SJCRH30 (cell line): ENCODE measurements at places on chromosomes 11 and 22. TPM values are rescaled to one million over a fixed set of nuclear protein-coding genes. Genes with fewer than 3 reads are reported as not detected.
A peak's percentile ranks its signal among the peaks of the same experiment; 100 is the strongest.

Gene DPP3
- 30.1 and 33.4 TPM in 2 replicates for total RNA-seq

Gene KCNK4
- total RNA-seq = not detected in 2 replicates

Gene LMNTD2
- 0.43 and 0.51 TPM in 2 replicates for total RNA-seq

Gene RIC8A
- total RNA-seq = 98.3 and 106 TPM in 2 replicates

Gene UPK3A
- not detected in 2 replicates for total RNA-seq

Gene FGF3
- not detected in 2 replicates for total RNA-seq

Gene FAM180B
- total RNA-seq = 0.16 and 0.43 TPM in 2 replicates

Gene MB
- 4.4 and 6.3 TPM in 2 replicates for total RNA-seq

Gene ANKK1
- total RNA-seq = not detected in 2 replicates

Gene STARD10
- total RNA-seq = 6.0 and 10.3 TPM in 2 replicates

Gene CLMP
- 16.1 and 17.3 TPM in 2 replicates for total RNA-seq

Gene SCGB1D2
- not detected in 2 replicates for total RNA-seq

Gene RBFOX2
- total RNA-seq = 136 and 147 TPM in 2 replicates

Gene SGSM1
- not detected in 2 replicates for total RNA-seq

Gene OR4C12
- total RNA-seq = not detected in 2 replicates

Gene CACNA1I
- 0.02 TPM in 1 of 2 replicates, not detected in the other for total RNA-seq

Gene APOBEC3G
- not detected in 2 replicates for total RNA-seq

GRCh38 chr11:46366661-46367161 is 14.8 kb upstream of the MDK start:
- H3K4me1 ChIP-seq = peaks cover 44% of the 10 kb centered on the region
- no peak for DNase-seq

GRCh38 chr22:21984793-21985192 is 2.2 kb upstream of the TOP3B start:
- H3K4me3 ChIP-seq = no peak overlapping the region
- H3K36me3 ChIP-seq = no peaks in the 10 kb centered on the region
- H3K4me1 ChIP-seq = peaks cover 4% of the 10 kb centered on the region; the same call in 1 of the 2 replicates
- no peaks in the 10 kb centered on the region for H3K27me3 ChIP-seq
- no peak overlapping the region for H3K27ac ChIP-seq

GRCh38 chr11:11966826-11967668 is 41.4 kb downstream of the DKK3 start:
- H3K4me1 ChIP-seq = peaks cover 11% of the 10 kb centered on the region; the same call in 1 of the 2 replicates
- no peaks in the 10 kb centered on the region for H3K36me3 ChIP-seq
- no peaks in the 10 kb centered on the region for H3K27me3 ChIP-seq
- H3K27ac ChIP-seq = no peak overlapping the region
- no peak overlapping the region for H3K4me3 ChIP-seq
- peak; percentile 88 for DNase-seq

- H3K27ac ChIP-seq = no peak overlapping the region
- H3K36me3 ChIP-seq = no peaks in the 10 kb centered on the region
- DNase-seq = no peak
- no peak overlapping the region for H3K4me3 ChIP-seq
- no peaks in the 10 kb centered on the region for H3K27me3 ChIP-seq
Observed at GRCh38 chr11:12050470-12051286, 42.3 kb upstream of the DKK3 start.

- H3K4me3 ChIP-seq = no peak overlapping the region
- H3K36me3 ChIP-seq = no peaks in the 10 kb centered on the region
- H3K27me3 ChIP-seq = no peaks in the 10 kb centered on the region
- no peak for DNase-seq
- H3K27ac ChIP-seq = no peak overlapping the region
Observed at GRCh38 chr11:114254571-114255146, 41.5 kb upstream of the NNMT start.

- H3K36me3 ChIP-seq = no peaks in the 10 kb centered on the region
- no peaks in the 10 kb centered on the region for H3K4me1 ChIP-seq
- H3K27ac ChIP-seq = no peak within 1 kb of the TSS
- H3K27me3 ChIP-seq = peaks cover 38% of the 10 kb centered on the region
- DNase-seq = peak; percentile 36
- H3K4me3 ChIP-seq = peak within 1 kb of the TSS; percentile 41
Observed at GRCh38 chr22:38843657-38844314, at the start of gene NPTXR. NPTXR (minus strand) TSS chr22:38844028.

DNA sequence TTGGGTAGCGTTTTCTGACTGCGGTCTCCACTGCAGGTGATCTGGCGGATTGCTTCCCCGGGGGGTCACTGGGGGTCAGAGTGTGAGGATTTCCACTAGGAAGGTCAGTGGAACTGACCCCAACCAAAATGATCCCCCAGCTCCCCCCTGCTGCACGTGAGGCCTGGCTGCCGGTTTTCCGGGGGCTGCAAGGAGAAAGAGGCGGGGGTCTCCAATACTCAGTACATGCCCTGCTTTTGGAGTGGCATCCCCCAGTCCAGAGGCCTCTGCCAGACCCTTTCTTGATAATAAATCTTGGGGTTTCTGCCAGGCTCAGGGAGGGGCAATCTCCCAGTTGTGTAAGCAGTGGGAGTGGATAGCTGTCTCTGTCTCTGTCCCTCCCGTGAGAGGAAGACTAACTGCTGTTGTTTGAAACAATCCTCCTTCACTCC is 71.5 kb upstream of the RTL6 start:
- no peak overlapping the region for H3K4me3 ChIP-seq
- H3K27ac ChIP-seq = no peak overlapping the region
- H3K36me3 ChIP-seq = no peaks in the 10 kb centered on the region
- no peaks in the 10 kb centered on the region for H3K4me1 ChIP-seq

DNA sequence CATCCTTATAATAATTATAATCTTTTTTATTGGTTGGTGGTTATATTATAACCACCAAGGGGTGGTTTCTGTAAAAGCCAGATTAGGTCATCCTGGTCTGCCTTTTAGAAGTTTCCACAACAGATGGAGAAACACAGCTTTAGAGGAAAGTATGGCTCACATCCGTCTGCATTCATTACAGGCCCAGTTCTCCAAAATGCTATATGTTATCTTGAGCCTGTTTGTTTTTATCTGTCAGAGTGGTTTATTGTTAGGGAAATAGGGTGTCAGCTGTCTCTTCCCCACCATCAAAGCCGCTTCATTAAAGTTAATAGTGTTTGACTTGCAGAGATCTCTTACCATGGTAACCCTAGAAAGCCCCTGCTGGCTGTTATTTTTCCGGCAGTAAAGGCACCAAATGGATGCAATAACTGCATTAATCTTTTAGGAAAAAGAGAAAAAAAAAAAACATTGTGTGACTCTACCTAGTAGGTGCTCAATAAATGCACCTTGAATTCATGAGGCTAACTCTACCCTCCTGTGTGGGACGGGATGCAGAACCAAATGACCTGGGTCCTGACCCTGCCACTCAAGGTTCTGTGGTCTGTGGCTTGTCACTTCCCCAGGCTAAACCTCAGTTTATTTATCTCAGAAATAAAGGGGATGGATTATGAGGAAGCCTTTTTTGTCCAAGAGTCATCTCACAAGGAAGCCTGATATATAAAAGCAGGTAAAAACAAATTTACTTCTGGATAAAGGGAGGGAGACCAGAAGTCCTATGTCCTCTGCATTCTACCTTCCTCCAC is 118.3 kb downstream of the WT1 start:
- no peaks in the 10 kb centered on the region for H3K4me1 ChIP-seq
- no peaks in the 10 kb centered on the region for H3K36me3 ChIP-seq
- no peak overlapping the region for H3K27ac ChIP-seq
- H3K27me3 ChIP-seq = no peaks in the 10 kb centered on the region
- no peak for DNase-seq
- no peak overlapping the region for H3K4me3 ChIP-seq

GRCh38 chr22:22682196-22682595 is 37.8 kb downstream of the GGTLC2 start:
- peaks cover 6% of the 10 kb centered on the region; the same call in 1 of the 2 replicates for H3K4me1 ChIP-seq
- no peak for DNase-seq
- H3K27ac ChIP-seq = no peak overlapping the region

- peak; percentile 19 for DNase-seq
- peaks cover 10% of the 10 kb centered on the region for H3K4me1 ChIP-seq
- H3K27ac ChIP-seq = no peak overlapping the region
- no peak overlapping the region for H3K4me3 ChIP-seq
- H3K27me3 ChIP-seq = no peaks in the 10 kb centered on the region
- no peaks in the 10 kb centered on the region for H3K36me3 ChIP-seq
Observed at GRCh38 chr11:106990331-106990730, 27.9 kb downstream of the GUCY1A2 start.

GRCh38 chr11:420911-421321 is 6.1 kb upstream of the SIGIRR start:
- H3K27me3 ChIP-seq = no peaks in the 10 kb centered on the region
- no peak for DNase-seq
- H3K27ac ChIP-seq = no peak overlapping the region
- H3K4me1 ChIP-seq = no peaks in the 10 kb centered on the region
- H3K36me3 ChIP-seq = no peaks in the 10 kb centered on the region

DNA sequence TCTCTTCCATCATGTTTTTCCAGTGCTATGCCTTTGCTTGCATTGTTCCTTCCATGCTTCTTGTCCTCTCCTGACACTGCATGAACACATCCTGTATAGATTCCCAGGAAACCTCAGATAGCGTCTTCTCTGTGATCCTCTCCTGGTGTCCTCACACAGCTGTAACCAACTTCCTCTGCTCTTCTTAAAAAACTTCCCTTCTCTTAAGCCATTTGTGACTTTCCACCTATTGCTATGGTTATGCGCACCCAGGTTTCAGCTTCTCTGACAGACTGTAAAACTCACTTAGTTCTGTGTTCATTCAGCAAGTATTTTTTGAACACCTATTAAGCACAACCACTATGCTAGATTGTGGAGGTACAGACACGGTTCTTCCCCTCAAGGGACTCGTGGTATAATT is 5.1 kb upstream of the APLP2 start:
- no peaks in the 10 kb centered on the region for H3K27me3 ChIP-seq
- DNase-seq = no peak
- H3K27ac ChIP-seq = no peak overlapping the region
- H3K4me1 ChIP-seq = no peaks in the 10 kb centered on the region
- H3K4me3 ChIP-seq = no peak overlapping the region

- H3K4me3 ChIP-seq = no peak overlapping the region
- no peak overlapping the region for H3K27ac ChIP-seq
- no peak for DNase-seq
- no peaks in the 10 kb centered on the region for H3K27me3 ChIP-seq
Observed at GRCh38 chr11:73338279-73338678, 30.2 kb downstream of the ARHGEF17 start.

GRCh38 chr11:113474362-113475159 is 637 bp downstream of the DRD2 start:
- H3K36me3 ChIP-seq = no peaks in the 10 kb centered on the region
- peaks cover 20% of the 10 kb centered on the region for H3K4me1 ChIP-seq
- H3K4me3 ChIP-seq = peak overlapping the region; percentile 63
- no peaks in the 10 kb centered on the region for H3K27me3 ChIP-seq
- H3K27ac ChIP-seq = no peak overlapping the region

- no peak for DNase-seq
- no peaks in the 10 kb centered on the region for H3K4me1 ChIP-seq
- H3K36me3 ChIP-seq = no peaks in the 10 kb centered on the region
Observed at GRCh38 chr11:78647986-78648875, 73.6 kb upstream of the NARS2 start.

DNA sequence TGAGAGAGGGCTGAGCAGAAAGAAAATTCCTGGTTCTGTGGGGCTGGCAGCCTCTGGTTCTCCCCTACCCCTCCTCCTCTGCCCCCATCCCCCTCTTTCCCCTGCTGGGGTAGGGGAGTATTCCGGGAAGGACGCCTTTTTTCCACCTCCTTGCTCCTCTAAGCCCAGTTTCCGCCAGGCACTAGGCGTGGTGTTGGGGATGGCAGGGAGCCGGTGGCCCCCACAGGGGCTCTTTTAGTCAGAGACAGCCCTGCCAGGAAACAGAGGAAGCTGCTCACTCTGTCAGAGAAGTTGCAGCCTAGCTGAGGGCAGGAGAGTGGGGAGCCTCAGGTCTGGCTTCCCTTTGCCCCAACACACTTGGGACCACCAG is 15.6 kb upstream of the ARHGEF17 start:
- H3K4me3 ChIP-seq = no peak overlapping the region
- no peaks in the 10 kb centered on the region for H3K36me3 ChIP-seq
- no peak overlapping the region for H3K27ac ChIP-seq
- peaks cover 4% of the 10 kb centered on the region; the same call in 1 of the 2 replicates for H3K27me3 ChIP-seq
- no peak for DNase-seq

- no peak for DNase-seq
- H3K36me3 ChIP-seq = peaks cover 2% of the 10 kb centered on the region
- no peaks in the 10 kb centered on the region for H3K4me1 ChIP-seq
- no peak overlapping the region for H3K4me3 ChIP-seq
- H3K27ac ChIP-seq = no peak overlapping the region
Observed at GRCh38 chr11:459511-460220, 9.6 kb downstream of the PTDSS2 start.

GRCh38 chr11:66070604-66071380 is 720 bp downstream of the PACS1 start:
- H3K36me3 ChIP-seq = peaks cover 42% of the 10 kb centered on the region
- H3K27ac ChIP-seq = peak overlapping the region; percentile 54; the same call in 1 of the 2 replicates
- peak overlapping the region; percentile 89 for H3K4me3 ChIP-seq
- H3K4me1 ChIP-seq = peaks cover 19% of the 10 kb centered on the region
- no peaks in the 10 kb centered on the region for H3K27me3 ChIP-seq

GRCh38 chr22:30868663-30869385 is 99.8 kb downstream of the MORC2 start:
- H3K36me3 ChIP-seq = no peaks in the 10 kb centered on the region
- peaks cover 4% of the 10 kb centered on the region; the same call in 1 of the 2 replicates for H3K27me3 ChIP-seq
- DNase-seq = no peak
- no peaks in the 10 kb centered on the region for H3K4me1 ChIP-seq
- no peak overlapping the region for H3K4me3 ChIP-seq
- H3K27ac ChIP-seq = no peak overlapping the region

GRCh38 chr11:2579315-2580060 is 120.3 kb downstream of the KCNQ1OT1 start:
- peak; percentile 35 for DNase-seq
- H3K4me3 ChIP-seq = no peak overlapping the region
- no peak overlapping the region for H3K27ac ChIP-seq
- no peaks in the 10 kb centered on the region for H3K36me3 ChIP-seq
- H3K4me1 ChIP-seq = peaks cover 22% of the 10 kb centered on the region

GRCh38 chr11:17376493-17376892 is 12.0 kb downstream of the KCNJ11 start:
- H3K36me3 ChIP-seq = peaks cover 4% of the 10 kb centered on the region
- no peaks in the 10 kb centered on the region for H3K27me3 ChIP-seq
- no peak for DNase-seq
- H3K4me1 ChIP-seq = no peaks in the 10 kb centered on the region
- H3K4me3 ChIP-seq = no peak overlapping the region

DNA sequence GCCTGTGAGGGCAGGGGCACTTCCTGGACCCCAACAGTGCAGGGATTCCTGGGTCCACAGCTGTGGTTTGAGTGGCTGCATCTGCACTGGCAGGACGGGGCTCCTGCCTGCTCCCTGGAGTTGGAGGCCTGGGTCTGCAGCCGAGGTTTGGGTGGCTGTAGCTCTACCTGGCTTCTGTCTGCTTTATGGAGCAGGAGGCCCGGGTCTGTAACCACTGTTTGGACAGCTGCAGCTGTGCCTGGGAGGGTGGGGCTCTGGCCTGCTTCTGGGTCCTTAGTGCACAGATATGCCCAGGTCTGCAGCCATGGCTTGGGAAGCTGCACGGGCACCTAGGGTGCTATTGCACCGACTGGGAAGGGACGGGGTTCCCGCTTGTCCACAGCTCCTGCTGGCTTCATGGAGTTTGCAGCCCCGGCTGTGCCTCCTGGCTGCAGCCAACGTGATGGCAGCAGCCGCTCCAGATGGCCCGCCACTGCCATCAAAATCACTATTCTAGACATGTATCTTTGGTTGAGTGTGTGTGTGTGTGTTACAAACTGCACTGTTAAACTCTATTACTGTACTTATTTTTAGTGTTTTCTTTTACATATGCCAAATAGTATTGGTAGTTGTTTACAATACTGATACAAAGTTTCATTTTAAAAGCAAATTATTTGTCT is 412.3 kb upstream of the KIRREL3 start:
- no peaks in the 10 kb centered on the region for H3K36me3 ChIP-seq
- H3K27ac ChIP-seq = no peak overlapping the region
- no peak overlapping the region for H3K4me3 ChIP-seq

GRCh38 chr11:103326070-103326794 is 217.0 kb downstream of the DYNC2H1 start:
- no peak overlapping the region for H3K27ac ChIP-seq
- H3K4me1 ChIP-seq = no peaks in the 10 kb centered on the region
- no peaks in the 10 kb centered on the region for H3K36me3 ChIP-seq
